ENCODE measurements at places on chromosomes 7 and 10. TPM values are rescaled to one million over a fixed set of nuclear protein-coding genes. Genes with fewer than 3 reads are reported as not detected.
A peak's percentile ranks its signal among the peaks of the same experiment; 100 is the strongest.

- no peak for DNase-seq
Observed at GRCh38 chr10:100858747-100859483, 53.8 kb upstream of the SLF2 start.

The ZNF786 gene
- total RNA-seq = 6.2 TPM

GRCh38 chr10:70785190-70785589 lies at the start of gene TBATA:
TBATA (minus strand) TSS chr10:70785377; CDS start chr10:70783379, 1,998 bp downstream.
- no peak for DNase-seq

The ZNF117 gene
- 3.1 TPM for total RNA-seq

GRCh38 chr10:79059859-79060379 lies 8.8 kb upstream of the ZMIZ1 start:
- no peak for DNase-seq

DNA sequence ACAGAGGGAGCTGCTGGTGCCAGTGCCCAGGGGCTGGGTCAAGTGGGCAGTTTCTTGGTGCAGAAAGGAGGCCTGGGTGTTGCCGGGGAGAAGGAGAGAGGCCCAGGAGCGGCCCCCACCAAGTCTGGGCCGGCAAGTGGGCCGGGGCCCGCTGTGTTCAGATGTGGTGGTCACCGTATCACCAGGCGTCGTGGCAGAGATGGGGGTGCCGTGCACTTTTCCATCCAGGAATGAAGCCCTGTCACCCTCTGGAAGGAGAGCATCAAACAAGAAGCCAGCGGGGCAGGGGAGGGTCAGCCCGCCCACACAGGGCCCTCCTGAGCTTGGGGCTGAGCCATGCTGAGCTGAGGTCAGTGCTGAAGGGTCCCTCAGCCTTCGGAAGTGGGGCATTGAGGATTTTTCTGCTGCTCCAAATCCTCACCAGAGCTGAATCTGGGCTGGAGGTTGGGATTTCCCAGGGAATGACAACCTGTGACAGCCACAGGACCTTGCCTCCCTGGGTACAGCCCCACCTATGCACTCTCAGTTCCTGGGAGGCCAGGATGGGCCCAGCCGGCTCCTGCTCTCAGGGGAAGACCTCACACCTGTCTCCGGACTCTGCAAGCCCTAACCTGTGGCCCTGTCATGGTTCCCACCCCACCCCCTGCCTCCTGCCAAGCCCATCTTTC lies 27.9 kb upstream of the INPP5A start:
- no peak for DNase-seq

GRCh38 chr7:1666823-1667565 lies 3.1 kb upstream of the ELFN1 start:
- DNase-seq = no peak

The TMEM236 gene
- total RNA-seq = 0.65 TPM

DNA sequence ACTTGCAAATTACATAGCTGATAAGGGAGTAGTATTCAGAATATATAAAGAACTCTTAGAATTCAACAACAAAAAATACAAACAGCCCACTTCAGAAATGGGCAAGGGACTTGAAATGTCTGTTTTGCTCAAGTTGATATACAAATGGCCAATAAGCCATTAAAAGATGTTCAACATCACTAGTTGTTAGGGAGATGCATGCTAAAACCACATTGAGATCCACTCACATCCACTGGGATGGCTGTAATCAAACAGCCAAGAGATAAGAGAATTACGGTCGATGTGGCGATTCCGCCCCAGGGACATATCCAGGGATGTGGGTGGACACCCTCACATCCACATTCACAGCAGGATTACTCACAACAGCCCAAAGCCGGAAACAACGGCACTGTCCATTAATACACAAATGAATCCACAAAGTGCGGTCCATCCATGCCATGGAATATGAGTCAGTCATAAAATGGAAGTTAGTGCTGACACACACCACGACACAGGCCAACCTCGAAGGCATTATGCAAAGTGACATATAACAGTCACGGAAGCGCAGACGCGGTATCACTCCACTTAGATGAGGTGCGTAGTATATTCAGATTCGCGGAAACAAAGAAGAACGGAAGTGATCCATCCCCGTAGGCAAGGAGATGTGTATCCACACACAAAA lies 227.8 kb downstream of the DNAJB6 start:
- DNase-seq = peak; percentile 93

The MASTL gene
- 6.5 TPM for total RNA-seq

The MPP7 gene
- total RNA-seq = 21.6 TPM

DNA sequence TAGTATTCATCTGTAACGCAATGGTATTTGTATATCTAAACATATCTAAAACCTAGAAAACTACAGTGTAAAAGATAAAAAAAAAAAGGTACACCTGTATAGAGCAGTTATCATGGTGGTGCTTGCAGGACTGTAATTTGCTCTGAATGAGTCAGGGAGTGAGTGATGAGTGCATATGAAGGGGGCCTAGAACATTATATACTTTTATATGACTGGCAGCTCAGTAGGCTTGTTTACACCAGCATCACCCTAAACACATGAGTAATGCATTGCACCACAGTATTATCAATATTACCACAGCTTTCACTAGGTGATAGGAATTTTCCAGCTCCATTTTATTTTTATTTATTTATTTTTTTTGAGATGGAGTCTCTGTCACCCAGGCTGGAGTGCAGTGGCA lies 40.8 kb downstream of the TRIM24 start:
- no peak for DNase-seq

The MSS51 gene
- 0.60 TPM for total RNA-seq

DNA sequence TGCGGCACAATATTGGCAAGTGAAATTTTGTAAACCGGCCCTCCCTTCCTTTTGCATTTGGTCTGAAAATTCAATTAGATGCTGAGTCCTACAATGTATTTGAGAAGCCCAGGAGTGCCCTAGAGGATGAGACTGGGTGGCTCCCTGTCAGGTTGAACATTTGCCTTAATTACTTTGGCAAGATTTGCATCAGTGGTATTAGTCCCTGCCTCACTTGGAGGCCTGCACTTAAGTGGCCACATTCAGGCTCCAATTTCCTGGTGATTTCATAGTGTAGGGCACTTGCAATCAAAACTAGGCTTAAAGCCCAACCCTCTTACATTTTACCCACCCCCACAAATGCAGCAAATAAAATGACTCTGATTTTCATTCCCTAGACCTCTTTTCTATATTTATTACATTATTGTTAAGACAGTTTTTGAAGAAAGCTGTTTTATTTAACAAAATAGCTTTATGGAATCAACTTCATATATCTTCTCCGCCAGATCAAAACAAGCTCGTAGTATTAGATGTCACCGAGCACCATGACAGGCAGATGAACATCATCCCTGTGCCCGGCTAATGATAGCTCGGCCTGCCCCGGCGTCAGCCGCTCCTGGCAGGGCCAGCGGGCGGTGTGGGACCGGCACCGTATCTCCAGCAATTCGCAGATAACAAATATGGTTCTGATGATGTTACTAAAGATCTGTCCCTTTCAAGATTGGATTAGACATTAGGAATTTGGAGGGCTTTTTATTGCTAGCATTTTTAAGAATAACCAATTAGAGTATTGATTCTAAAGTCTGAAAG lies 73.6 kb downstream of the EGFR start:
- DNase-seq = no peak

The GPR26 gene
- total RNA-seq = not detected

The SLC26A5 gene
- total RNA-seq = 1.4 TPM

DNA sequence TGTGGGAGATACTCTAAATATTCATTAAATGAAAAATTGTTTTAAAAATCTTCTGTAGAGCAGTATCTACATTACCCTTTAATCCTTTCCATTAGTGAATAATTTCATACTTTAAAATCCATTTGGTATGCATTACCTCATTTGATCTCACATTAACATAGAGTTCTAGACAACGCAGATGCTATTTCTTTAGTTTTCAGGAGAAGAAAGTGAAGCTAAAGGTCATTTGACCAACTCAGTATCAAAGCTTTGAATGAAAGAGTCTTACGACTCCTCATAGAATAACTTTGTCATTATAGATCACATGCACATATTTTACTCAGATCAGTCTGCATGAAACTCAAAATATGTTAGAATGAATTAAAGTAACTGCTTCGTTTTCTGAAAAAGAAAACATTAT lies 460.2 kb downstream of the DNAJB9 start:
- no peak for DNase-seq

- no peak for DNase-seq
Observed at GRCh38 chr7:35261041-35261440, 7.1 kb upstream of the TBX20 start.

The NEURL1 gene
- total RNA-seq = not detected

- DNase-seq = peak; percentile 28
Observed at GRCh38 chr10:90859321-90859751, 1.5 kb upstream of the HTR7 start.

The DNAJB9 gene
- total RNA-seq = 53.8 TPM

- DNase-seq = no peak
Observed at GRCh38 chr7:55108818-55109217, 90.0 kb downstream of the EGFR start.

- DNase-seq = peak; percentile 41
Observed at GRCh38 chr7:78510580-78511188, 712.1 kb downstream of the PHTF2 start.

- DNase-seq = no peak
Observed at GRCh38 chr10:12705943-12706342, 295.6 kb downstream of the CCDC3 start.

DNA sequence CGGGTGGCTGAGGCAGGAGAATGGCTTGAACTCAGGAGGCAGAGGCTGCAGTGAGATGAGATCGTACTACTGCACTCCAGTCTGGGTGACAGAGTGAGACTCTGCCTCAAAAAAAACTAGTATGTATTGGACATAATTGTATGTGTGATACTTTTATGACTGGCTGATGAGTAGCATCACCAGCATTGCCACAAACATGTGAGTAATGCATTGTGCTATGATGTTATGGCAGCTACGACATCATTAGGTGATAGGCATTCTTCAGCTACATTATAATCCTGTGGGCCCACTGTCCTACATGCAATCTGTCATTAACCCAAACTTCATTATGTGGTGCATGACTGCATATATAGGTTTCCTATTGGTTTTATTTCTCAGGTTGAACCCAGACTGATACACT lies 352.4 kb downstream of the GALNT17 start:
- DNase-seq = no peak

DNA sequence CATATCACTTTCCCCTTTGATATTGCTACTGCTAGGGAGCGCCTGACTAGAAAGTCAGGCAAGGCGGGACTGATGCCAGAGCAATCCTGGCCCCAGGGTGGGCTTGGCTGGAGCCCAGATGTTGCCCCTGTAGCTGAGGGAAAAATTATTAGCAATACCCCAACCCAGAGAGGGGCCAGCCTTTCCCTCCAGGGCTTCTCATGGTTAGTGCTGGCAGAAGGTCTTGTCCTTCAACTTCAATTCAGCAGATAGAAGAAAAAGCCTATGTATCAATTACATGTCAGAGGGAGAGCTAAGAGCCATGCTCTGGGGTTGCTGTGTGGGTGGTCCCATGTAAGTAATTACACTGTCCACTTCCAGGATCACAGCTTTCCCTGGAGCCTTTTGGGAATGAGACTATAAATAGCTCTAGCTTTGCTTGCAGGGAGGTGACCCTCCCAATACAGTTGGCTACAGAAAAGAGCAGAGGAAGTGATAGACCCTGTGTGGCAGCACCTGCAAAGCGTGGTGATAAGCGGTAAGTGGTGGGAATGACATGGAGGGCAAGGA lies 579.1 kb downstream of the CCSER2 start:
- DNase-seq = no peak

The CALHM3 gene
- not detected for total RNA-seq

The FAM241B gene
- total RNA-seq = 0.20 TPM

GRCh38 chr10:112766636-112767035 lies 183.4 kb upstream of the TCF7L2 start:
- DNase-seq = no peak

The FAM25A gene
- not detected for total RNA-seq

DNA sequence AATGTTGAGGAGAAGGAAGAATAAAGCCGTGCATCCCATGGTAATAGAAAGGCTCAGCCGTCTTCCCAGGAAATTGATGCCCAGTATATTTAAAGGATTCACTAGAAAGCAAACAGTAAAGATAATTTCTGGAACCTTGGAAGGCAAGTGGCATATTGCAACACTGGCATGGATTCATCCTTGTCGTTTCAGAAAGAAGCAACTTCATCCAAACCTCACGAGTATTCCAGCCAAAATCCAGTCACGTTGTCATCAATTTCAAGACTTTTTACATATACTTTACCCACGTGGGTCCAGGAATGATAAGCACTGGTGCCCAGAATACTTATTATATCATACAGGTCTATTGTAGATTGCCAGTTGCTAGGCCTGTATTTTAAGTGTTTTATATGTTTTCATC lies 73.8 kb downstream of the SVOPL start:
- no peak for DNase-seq

- no peak for DNase-seq
Observed at GRCh38 chr7:11319491-11320274, 346.0 kb downstream of the PHF14 start.

The ARHGEF35 gene
- under 0.01 TPM for total RNA-seq

DNA sequence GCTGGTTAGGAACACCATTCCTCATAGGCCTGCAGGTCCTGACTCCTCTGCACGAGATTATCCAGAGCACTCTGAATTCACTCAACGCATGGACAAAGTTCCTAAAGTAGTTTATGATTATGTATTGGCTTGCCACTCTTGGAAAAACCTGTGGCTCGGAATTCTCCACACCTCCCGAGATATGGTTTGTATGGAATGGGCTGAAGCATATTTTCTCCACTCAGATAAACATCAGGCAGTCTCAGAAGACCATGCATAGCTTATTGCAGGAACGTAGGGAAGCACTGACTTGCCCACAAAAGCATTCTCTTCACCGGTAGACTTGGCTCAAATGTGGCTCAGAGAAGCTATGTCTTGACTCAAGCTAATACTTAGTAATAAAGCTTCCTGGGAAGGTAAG lies 338.6 kb upstream of the NFE2L3 start:
- DNase-seq = no peak
